Epithelial cell of prostate (primary cell): ENCODE measurements at places on chromosomes 11 and 22.

GRCh38 chr22:47163856-47164513 is 401.5 kb downstream of the TBC1D22A start:
- no peak for DNase-seq

GRCh38 chr11:47607380-47607779 is 13.2 kb upstream of the C1QTNF4 start:
- DNase-seq = no peak

GRCh38 chr22:46056546-46057245 is 79.7 kb upstream of the WNT7B start:
- DNase-seq = no peak

- no peak for DNase-seq
Measured at GRCh38 chr22:24503843-24504338, 8.8 kb downstream of the UPB1 start.

DNA sequence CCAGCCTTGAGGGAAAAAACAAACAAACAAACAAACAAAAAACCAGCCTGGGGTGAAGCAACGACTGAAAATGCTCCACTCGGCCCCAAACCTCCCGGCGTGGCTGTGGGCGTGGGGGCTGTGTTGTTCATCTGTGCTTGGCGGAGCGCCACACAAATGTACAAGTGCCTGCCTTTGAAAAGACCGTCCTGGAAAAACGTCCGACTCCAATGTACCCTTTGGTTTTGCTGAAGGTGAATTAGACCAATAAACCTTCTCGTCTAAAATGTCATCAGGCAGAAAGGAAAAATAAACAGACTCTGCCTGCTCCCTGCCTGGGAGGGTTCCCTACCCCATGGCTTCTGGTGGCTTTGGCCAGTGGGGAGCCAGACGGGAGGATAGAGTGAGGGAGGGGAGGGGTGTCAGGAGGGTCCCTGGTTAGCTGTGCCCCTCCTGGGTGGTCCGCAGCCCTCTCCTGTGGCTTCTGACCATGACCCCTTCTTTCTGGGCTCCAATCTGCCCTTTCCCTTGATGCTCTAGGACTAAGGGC is 93.9 kb downstream of the TRMU start:
- no peak for DNase-seq

DNA sequence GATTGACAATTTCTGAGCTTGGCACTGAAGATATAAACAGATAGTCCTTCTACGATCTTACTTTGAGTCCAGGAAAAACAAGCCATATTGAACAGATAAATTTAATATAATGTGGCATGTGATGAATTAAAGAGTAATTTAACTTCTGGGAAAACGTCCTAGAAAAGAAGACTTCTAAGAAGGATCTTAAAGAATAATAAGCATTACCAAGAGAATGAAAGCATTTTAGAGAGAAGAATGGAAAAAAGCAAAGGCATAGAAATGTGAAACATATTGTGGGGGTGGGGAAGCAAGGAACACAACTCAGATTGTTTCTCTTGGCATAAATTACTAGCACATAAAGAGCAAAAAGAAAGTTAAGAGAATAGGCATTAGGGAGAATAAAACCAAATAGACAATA is 5.4 kb downstream of the DDIAS start:
- DNase-seq = no peak

- DNase-seq = no peak
Measured at GRCh38 chr22:37971475-37972434, 12.6 kb downstream of the SOX10 start.

DNA sequence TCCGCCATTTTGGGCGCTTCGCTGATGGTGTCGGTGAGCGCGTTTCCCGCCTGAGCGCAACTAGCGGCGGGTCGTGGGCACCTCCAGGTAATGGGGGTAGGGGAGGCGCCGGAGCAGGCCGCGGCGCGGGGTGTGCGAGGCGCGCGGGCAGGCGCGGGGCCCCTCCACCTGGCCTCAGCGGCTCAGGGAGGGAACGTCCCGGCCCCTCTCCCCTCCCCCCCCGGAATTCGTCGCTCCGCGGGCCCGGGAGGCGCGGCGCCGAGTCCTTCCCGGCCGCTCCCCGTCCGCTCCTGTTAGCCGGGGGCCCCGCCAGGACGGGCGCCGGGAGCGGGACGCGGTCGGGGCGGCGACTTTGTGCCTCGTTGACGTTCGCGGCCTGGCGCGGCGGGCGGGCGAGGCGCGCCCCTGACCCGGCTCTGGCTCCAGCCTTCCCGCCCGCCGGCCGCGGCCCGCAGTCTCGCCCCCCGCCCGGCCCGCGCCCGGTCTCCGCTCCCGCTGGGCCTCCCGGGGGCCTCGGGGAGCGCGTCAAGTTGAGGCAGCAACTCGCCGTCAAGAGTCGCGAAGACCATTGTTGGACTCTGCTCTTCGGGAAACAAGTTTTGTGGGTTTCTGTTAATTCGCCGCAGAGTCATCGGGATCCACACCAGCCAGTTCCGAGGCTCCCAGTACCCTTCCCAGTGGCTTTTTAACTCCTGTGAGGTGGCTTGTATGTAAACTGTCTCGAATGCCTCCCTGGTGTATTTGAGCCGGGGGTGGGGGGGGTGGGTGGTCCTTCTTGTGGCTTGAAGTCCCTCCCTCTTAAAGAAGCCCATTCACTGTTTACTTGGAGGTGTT is at the start of gene PPP6R3:
Gene PPP6R3 (plus strand): TSS at position 12 of the 834 bp plus-strand sequence. CDS start 76,913 bp downstream, outside the sequence.
- no peak for DNase-seq

- DNase-seq = no peak
Measured at GRCh38 chr11:12222055-12222792, 111.8 kb downstream of the MICAL2 start.

DNA sequence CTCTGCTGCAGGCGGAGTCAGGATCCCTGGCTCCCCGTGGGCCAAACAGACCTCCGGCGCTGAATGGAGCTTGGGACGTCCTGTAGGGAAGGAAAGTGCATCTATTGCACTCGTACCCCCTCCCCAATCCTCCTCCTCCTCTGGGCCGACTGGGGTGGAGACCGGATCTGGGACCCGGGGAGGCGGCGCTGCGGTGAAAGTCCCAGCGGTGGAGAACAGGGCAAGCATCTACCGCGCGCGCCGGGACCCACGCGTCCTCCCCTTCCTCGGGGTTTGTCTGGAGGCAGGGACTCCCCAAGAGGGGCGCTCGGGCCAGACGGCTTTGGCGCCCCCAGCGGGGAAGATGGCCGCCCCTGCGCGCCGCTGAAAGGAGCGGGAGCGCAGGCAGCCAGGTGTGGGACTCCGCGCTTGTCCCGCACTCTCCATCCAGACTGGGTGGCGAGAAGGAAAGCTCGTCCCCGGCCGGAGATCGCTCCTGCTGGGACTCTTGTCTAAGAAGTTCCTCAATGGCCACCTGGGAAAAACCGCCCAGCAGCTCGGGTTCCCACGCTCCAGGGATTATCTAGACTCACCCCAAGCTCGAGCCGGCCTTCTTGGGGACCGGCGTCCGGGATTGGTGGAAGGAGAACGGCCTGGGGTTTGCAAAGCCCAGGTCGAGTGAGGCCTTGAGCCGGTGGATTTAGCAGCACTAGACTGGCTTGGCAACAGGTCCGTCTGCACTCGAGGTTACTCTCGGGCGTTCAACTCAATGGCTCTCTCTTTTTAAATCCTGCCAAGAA is 718 bp downstream of the FADS2 start:
- DNase-seq = no peak

DNA sequence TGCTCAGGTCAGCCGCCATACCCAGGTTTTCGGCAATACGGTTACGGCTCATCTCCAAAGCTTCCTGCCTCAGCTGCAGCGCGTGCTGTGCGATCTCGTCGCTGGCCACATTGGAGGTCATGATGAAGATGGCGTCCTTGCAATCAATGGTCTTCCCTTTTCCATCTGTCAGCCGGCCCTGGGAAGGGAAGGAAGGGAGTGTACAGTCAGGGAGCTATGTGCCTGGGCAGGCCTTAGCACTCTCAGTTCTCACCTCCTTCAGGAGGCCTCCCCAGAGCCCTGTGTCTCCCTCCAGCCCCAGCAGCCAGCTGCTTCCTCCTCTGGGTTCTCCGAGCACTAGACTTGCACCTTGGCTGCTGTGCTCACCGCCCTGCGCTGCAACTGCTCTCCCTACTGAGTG is 51.5 kb upstream of the PHOX2A start:
- no peak for DNase-seq

DNA sequence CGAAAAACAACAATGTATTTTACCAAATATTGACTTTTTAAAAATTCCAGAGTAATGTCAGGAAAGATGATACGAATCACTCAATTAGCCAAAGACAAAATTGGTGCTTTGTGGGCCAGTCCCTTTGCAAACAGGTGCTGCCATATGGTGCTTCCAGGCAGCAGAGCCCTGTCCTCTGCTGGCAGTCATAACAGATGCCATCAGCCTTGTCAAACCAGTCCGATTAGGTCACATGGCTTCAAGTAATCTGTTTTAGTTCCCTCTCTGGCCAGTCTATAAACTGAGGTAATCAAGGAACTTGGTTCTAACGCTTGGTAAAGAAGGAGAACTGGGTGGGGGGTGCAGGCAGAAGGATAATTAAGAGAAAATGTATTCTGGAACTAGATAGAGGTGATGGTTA is 49.1 kb upstream of the CAPRIN1 start:
- DNase-seq = no peak

GRCh38 chr22:32469799-32470212 is 4.8 kb upstream of the FBXO7 start:
- no peak for DNase-seq

- DNase-seq = no peak
Measured at GRCh38 chr22:41841085-41841712, 8.3 kb downstream of the SREBF2 start.

DNA sequence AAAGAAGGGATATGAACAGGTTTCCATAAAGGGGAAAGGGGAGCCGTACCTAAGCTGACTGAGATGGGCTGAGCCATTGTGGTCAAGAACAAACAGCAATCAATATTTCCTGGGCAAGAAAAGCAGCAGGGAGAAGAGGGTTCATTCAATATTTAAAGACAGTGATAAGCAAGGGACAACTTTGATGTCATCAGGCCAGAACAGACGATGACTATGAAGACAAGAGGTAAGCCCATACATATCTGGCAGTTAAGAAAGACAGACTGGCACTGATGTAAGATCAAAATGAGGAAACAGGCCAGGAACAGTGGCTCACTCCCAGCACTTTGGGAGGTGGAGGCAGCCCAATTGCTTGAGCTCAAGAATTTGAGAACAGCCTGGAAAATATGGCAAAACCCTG is 2.4 kb downstream of the OR5A2 start:
- DNase-seq = no peak

GRCh38 chr11:69726019-69726418 is 22.2 kb upstream of the FGF19 start:
- no peak for DNase-seq

DNA sequence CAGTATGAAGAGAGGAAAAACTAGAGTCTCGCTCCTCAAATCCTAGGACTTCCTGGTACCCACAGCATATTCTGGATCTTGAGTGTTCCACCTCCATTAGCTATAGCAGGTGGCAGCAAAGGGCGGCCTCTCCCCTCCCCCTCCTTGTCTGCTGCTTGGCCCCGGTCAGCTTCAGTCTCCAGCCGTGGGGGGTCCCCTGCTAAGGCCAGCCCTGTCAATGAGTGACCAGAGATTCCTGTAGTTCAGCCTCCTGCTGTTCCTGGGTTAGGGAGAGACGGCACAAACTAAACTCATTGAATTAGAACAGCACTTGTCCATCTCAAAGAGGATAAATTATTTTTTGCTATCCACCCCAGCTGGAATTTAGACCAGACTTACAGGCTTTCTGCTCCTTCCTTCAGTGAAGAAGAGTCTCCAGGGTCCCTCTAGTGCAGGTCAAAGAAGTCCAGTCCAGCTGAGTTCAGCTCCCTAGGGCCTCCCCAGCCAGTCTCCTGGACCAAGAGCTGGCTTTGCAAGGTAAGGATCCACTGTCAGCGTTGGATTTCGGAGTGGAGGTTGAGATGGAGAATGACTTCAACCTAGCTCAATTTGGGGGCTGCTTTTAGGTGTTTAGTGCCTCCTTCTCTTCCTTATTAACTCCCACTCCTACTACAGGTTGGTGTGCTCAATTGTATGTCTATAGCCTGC is 1.1 kb upstream of the PHLDB1 start:
- DNase-seq = no peak

DNA sequence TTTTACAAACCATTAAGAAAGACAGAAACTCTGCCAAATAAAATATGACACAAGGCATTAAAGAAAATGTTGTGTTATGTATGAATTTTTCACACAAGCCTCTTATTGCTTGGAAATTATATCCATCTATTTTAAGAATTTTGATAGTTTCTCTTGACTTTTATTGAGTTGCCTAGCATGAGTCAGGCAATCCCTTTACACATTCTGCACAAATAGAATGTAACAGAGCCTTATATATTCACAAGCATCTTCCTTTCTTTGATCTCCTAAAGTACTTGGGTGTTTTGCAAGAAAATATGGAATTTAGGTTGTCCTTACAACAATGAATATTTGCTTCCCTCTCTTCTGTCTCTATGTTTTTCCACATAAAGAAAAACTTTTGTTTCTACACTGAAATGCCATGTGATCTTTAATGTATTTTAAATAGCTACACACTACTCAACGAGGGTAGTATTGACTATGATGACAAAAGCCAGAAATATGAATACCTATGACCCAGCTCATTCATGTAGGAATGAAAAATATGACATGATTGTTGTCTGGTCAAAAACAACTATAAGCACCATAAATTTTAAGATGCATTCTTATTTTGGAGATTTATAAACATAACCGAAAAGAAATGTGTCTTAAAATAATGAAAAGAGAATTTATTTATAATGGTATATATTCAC is 398.8 kb downstream of the GUCY1A2 start:
- DNase-seq = no peak

DNA sequence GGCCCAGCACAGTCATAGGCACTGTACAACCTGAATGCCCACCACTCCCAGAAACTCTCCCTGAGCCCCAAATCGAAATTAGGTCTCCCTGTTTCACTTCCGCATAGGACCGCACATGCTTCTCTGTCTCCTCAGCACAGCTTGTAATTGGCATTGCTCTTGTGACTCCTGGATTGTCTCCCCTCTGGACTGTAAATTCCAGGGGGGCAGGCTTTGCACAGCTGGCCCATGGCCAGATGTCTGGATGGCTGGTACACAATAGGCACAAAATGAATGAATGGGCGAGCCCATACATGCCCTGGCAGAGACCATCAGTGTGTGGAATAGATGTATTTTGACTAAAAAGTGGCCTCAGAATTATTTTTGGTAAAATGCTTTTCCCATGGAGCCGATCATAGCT is 63.3 kb upstream of the PHF21B start:
- no peak for DNase-seq

DNA sequence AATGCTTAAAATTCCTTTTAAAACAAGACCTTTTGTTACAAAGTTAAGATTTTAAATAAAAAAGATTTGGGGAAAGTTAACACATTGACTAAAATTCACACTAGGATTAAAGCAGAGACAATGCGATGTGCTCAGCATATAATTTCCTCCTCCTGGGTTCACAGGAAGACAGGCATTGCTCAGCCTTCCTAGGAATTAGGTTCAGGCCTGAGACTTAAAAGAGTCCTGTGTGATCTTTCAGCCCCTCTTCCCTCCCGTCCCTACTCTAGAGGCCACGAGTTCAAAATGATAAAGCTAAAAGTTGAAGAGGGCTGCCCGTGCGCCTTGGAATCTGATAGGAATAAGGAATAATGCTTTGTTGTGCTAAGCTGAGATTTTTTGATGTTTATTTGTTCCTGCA is 218.6 kb downstream of the KIRREL3 start:
- DNase-seq = no peak

DNA sequence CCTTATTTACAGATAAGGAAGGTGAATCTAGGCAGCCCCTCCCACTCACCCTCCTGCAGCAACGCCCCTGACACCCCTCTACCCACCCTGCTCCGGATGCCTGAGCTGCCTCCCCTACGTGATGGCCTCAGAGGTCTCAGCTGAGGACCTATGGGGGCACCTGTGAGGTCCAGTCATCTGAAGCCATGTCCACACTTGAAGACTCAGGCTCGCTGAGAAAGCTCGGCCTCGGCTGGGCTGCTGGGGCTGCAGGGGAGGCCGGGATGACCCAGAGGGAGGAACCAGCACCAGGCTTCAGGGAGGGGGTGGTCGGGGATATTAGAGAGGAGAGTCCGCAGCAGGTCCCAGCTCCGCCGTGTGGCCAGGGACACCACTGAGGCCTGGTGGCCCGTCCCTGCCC is 92.8 kb downstream of the BRD1 start:
- DNase-seq = no peak
